Mesenteric fat pad (tissue), 1 donor: ENCODE measurements at places on chromosomes 12 and 14. TPM values are rescaled to one million over a fixed set of nuclear protein-coding genes. Genes with fewer than 3 reads are reported as not detected.

SUPT16H gene
- total RNA-seq = 52.6 TPM

RAD51AP1 gene
- 1.1 TPM for total RNA-seq

RPS6KA5 gene
- 3.2 TPM for total RNA-seq

KLRF1 gene
- 0.51 TPM for total RNA-seq

GRCh38 chr12:89707703-89708564 is 704 bp downstream of the ATP2B1 start:
- peak; percentile 90 for DNase-seq

DNA sequence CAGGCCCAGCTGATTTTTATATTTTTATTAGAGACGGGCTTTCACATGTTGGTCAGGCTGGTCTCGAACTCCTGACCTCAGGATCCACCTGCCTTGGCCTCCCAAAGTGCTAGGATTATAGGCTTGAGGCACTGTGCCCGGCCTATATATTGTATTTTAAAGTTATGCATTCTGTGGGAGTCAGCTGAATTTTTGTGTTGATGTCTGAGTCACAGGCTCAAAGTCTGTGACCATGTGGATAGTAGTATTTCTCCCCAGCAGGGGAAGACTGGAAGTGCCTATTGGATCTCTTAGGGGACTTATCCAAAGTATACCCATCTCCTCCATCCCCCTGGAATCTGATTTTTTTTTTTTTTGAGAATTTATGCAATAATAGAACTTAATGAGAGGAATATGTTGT is 43.8 kb upstream of the ATF1 start:
- no peak for DNase-seq

GRCh38 chr12:116656306-116656705 is 81.6 kb downstream of the SPRING1 start:
- DNase-seq = peak; percentile 37

DNA sequence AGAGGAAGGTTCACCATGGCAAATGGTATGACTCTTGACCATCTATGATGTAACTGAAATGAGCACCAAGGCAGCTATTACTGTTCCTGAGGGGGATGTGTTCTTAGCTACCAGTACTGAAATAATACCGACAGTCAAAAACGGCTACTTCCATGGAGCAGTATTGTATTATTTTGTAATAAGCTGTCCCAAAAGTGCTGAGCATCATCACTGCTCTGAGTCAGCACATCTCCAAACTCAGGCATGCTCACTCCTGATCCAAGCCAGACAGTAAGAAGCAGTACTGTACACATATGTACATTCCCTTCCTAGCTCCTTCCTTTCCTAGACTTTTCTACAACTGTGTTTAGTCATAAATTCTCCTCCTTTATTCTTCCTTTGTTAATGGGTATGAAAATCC is 8.6 kb downstream of the VTI1B start:
- no peak for DNase-seq

- DNase-seq = no peak
Measured at GRCh38 chr12:3753544-3754284, 805 bp upstream of the CRACR2A start.
